ENCODE measurements at places on chromosomes 7 and 10. TPM values are rescaled to one million over a fixed set of nuclear protein-coding genes. Genes with fewer than 3 reads are reported as not detected.

Gene ALOX5
- not detected for total RNA-seq

Gene NRG3
- under 0.01 TPM for total RNA-seq

Gene MBL2
- total RNA-seq, result not detected

Gene SGCE
- 40.4 TPM for total RNA-seq

Gene SNX10
- total RNA-seq, result 0.32 TPM

Gene GCK
- not detected for total RNA-seq

Gene ENTPD1
- 0.09 TPM for total RNA-seq

Gene CALML3
- total RNA-seq, result not detected

Gene ZNF212
- 6.2 TPM for total RNA-seq
